T-helper 17 cell (primary cell): ENCODE measurements at places on chromosomes 13 and 19. TPM values are rescaled to one million over a fixed set of nuclear protein-coding genes. Genes with fewer than 3 reads are reported as not detected.
A peak's percentile ranks its signal among the peaks of the same experiment; 100 is the strongest.

GRCh38 chr19:42552086-42553065, 24.1 kb upstream of the CEACAM1 start:
- peaks cover 3% of the 10 kb centered on the region for H3K4me1 ChIP-seq
- no peak overlapping the region for H3K4me3 ChIP-seq
- no peak for DNase-seq
- peaks cover 45% of the 10 kb centered on the region for H3K27me3 ChIP-seq

GRCh38 chr19:51096473-51097165, 11.6 kb downstream of the CTU1 start:
- peaks cover 8% of the 10 kb centered on the region for H3K36me3 ChIP-seq
- peak overlapping the region; percentile 34 for H3K27ac ChIP-seq
- no peak for DNase-seq

- H3K36me3 ChIP-seq = peaks cover 4% of the 10 kb centered on the region
- H3K4me1 ChIP-seq = peaks cover 14% of the 10 kb centered on the region
- no peak overlapping the region for H3K4me3 ChIP-seq
- peaks cover 6% of the 10 kb centered on the region for H3K27me3 ChIP-seq
- no peak overlapping the region for H3K27ac ChIP-seq
- DNase-seq = no peak
Measured at GRCh38 chr13:100502446-100502845, 86.1 kb downstream of the GGACT start.

GRCh38 chr13:93169980-93170379, 56.6 kb upstream of the GPC6 start:
- H3K36me3 ChIP-seq = no peaks in the 10 kb centered on the region
- H3K27ac ChIP-seq = no peak overlapping the region
- no peaks in the 10 kb centered on the region for H3K4me1 ChIP-seq
- no peaks in the 10 kb centered on the region for H3K27me3 ChIP-seq
- no peak for DNase-seq
- no peak overlapping the region for H3K4me3 ChIP-seq

DNA sequence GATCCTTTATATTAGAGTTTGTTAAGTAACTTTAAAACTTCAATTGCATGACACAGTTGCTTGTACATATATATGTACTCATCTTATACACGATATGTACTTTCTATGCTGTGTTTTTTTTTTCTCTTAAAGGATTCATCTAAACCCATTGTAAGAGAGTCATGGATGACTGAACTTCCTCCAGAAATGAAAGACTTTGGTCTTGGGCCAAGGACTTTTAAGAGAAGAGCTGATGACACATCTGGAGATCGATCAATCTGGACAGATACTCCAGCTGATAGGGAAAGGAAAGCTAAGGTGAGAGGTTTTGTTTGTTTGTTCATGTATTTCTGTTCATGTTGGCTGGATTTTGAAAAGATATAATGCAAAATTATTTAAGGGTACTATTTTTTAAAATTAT, 26.0 kb downstream of the GPALPP1 start:
- no peak overlapping the region for H3K4me3 ChIP-seq
- DNase-seq = no peak
- peaks cover 13% of the 10 kb centered on the region for H3K36me3 ChIP-seq
- peaks cover 3% of the 10 kb centered on the region for H3K4me1 ChIP-seq

DNA sequence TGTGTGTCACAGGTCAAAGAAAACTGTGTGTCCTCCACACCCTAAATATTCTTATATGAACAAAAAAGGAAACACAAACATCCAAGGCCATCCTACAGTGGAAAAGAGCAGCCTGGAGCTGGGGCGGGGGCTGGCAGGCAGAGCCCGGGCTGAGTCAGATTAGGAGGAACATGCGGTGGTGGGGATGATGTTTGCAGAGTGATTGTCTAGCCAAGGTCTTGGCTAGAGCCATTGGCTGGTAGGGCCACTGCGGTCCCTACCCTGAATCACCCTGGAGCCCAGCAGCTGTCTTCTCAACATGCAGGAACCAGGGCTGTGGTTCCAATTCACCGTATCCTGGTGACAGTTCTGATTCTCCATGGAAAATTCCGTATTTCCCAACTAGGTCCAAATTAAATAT, 439.5 kb downstream of the FGF9 start:
- H3K4me3 ChIP-seq = no peak overlapping the region
- DNase-seq = no peak
- H3K27me3 ChIP-seq = no peaks in the 10 kb centered on the region
- H3K27ac ChIP-seq = no peak overlapping the region
- H3K36me3 ChIP-seq = no peaks in the 10 kb centered on the region
- peaks cover 41% of the 10 kb centered on the region for H3K4me1 ChIP-seq

DNA sequence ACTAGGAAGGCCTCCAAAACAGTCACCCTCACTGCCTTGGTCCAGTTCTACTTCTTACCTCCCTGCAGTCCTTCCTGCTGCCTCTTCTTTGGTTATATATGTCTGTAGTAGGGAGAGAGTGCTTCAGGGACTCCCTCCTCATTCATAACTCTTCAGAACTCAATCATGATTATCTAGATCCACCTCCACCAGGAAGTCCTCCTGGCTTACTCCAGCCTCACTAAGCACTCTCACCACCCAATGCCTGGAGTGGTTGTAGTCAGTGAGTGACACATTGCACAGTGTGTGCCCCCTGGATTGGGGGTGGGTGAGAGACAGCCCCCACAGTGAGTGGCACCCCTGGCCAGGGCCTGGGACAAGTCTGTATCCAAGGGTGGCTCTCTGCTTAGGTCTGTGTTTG, 10.0 kb upstream of the FOSB start:
- no peaks in the 10 kb centered on the region for H3K36me3 ChIP-seq
- H3K27me3 ChIP-seq = no peaks in the 10 kb centered on the region
- peaks cover 19% of the 10 kb centered on the region for H3K4me1 ChIP-seq

GRCh38 chr19:4350726-4351125, 7.4 kb downstream of the MPND start:
- no peak overlapping the region for H3K27ac ChIP-seq
- no peak overlapping the region for H3K4me3 ChIP-seq
- no peak for DNase-seq
- H3K36me3 ChIP-seq = peaks cover 2% of the 10 kb centered on the region
- H3K27me3 ChIP-seq = no peaks in the 10 kb centered on the region
- peaks cover 9% of the 10 kb centered on the region for H3K4me1 ChIP-seq

GRCh38 chr19:8265872-8266271, 42.3 kb downstream of the CD320 start:
- peaks cover 12% of the 10 kb centered on the region for H3K4me1 ChIP-seq
- no peaks in the 10 kb centered on the region for H3K27me3 ChIP-seq
- no peak overlapping the region for H3K27ac ChIP-seq
- DNase-seq = no peak
- H3K4me3 ChIP-seq = no peak overlapping the region
- no peaks in the 10 kb centered on the region for H3K36me3 ChIP-seq

- H3K4me1 ChIP-seq = peaks cover 4% of the 10 kb centered on the region
- H3K36me3 ChIP-seq = no peaks in the 10 kb centered on the region
- no peaks in the 10 kb centered on the region for H3K27me3 ChIP-seq
- H3K4me3 ChIP-seq = no peak overlapping the region
- DNase-seq = no peak
- no peak overlapping the region for H3K27ac ChIP-seq
Measured at GRCh38 chr19:3832001-3832400, 36.8 kb downstream of the ZFR2 start.

DNA sequence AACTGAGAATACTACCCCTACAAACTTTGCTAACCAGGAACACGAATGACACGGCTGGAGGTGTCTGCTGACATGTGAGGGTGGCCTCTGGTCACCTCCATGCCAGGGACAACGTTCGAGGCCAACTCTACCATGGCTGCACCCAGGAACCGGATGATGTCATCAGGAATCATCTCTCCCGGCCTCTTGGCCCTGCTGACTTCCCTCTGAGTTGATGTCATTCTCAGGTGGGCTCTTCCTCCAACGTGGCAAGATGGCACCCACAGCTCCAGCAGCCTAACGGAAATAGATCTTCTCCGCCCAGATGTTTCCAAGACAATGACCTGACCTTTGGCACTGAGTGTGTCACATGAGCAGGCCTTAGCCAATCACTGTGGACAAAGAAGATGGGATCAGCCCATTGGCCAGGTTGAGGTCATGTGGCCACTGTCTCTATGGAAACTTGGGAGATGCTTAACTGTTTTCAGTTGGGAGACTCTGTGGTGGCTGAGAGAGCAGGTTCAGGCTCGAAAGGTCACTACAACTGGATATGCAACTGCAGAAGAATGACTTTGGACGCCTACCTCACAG, 15.0 kb downstream of the MBD3L2B start:
- no peaks in the 10 kb centered on the region for H3K36me3 ChIP-seq
- no peak for DNase-seq
- no peak overlapping the region for H3K27ac ChIP-seq
- H3K4me1 ChIP-seq = peaks cover 33% of the 10 kb centered on the region
- H3K4me3 ChIP-seq = no peak overlapping the region

DNA sequence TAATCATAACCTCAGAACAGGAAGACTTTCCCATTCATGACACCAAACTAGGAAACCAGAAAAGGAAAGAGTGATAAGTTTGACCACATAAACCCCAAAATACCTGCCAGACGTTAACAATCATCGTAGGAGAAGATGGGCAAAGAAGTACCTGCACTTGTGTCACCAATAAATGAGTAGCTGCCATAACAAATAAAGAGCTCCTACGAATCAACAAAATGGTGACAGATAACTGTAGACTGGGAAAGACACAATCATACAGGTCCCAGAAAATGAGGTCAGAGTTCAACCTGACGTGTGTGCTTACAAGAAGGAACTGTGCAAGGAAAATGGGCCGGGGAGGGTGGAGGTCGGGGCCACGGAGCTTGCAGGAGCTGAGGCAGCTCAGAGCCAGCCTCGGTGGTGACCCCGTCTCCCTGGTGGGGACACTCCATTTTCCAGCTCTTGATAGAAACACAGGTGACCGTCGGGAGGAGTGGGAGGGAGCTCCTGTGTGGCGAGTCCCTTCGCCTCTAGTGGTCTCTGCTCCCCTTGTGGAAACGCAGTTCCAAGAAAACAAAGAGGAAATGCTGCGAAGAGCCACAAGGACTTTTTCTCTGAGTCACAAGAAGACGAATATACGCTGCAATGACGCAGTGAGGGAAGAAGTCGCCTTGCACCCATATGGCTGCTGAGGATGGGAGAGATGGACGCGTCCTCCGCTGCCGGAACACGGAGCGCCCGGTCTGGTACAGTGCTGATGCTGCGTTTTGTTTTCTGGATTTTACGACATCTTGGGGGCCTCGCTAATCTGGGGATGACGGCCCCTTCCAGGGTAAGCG, 9.5 kb downstream of the PIP5K1C start:
- no peaks in the 10 kb centered on the region for H3K27me3 ChIP-seq
- peak overlapping the region; percentile 55 for H3K4me3 ChIP-seq
- H3K36me3 ChIP-seq = no peaks in the 10 kb centered on the region
- no peak for DNase-seq

The LILRB5 gene
- 0.20 TPM for total RNA-seq

The GSX1 gene
- total RNA-seq = not detected

The CD37 gene
- total RNA-seq = 288 TPM

The CARM1 gene
- total RNA-seq = 24.3 TPM

The CYP2A6 gene
- total RNA-seq = not detected

The EMP3 gene
- total RNA-seq = 374 TPM
